ENCODE measurements at places on chromosomes 7 and 10. TPM values are rescaled to one million over a fixed set of nuclear protein-coding genes. Genes with fewer than 3 reads are reported as not detected.
A peak's percentile ranks its signal among the peaks of the same experiment; 100 is the strongest.

The SFTPA1 gene
- not detected for total RNA-seq

- no peak overlapping the region for H3K27ac ChIP-seq
- H3K4me3 ChIP-seq: peak overlapping the region; percentile 65
- no peaks in the 10 kb centered on the region for H3K27me3 ChIP-seq
- H3K36me3 ChIP-seq: no peaks in the 10 kb centered on the region
Measured at GRCh38 chr7:11193888-11194287, 220.2 kb downstream of the PHF14 start.

The SPAM1 gene
- not detected for total RNA-seq

The TASOR2 gene
- 123 TPM for total RNA-seq

- peaks cover 22% of the 10 kb centered on the region for H3K4me1 ChIP-seq
- H3K27ac ChIP-seq: no peak overlapping the region
- no peaks in the 10 kb centered on the region for H3K36me3 ChIP-seq
- no peak overlapping the region for H3K4me3 ChIP-seq
Measured at GRCh38 chr10:17784688-17785087, 24.5 kb upstream of the MRC1 start.

GRCh38 chr7:45889367-45890067, 1.2 kb downstream of the IGFBP1 start:
- DNase-seq: no peak
- no peak overlapping the region for H3K4me3 ChIP-seq
- no peak overlapping the region for H3K27ac ChIP-seq
- H3K36me3 ChIP-seq: no peaks in the 10 kb centered on the region

The GTF2IRD1 gene
- 14.4 TPM for total RNA-seq

DNA sequence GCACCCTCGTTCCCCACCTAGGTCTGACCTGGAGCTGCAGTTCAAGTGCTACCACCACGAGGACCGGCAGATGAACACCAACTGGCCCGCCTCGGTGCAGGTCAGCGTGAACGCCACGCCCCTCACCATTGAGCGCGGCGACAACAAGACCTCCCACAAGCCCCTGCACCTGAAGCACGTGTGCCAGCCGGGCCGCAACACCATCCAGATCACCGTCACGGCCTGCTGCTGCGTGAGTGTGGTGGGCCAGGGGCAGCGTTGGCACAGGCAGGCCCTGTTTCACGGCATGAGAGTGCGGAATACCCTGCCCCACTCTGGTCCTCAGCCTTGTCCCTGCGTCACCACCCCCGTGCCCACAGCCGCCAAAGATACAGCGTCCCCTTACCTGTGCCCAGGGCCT, 46.6 kb upstream of the PPIF start:
- H3K36me3 ChIP-seq: peaks cover 63% of the 10 kb centered on the region
- H3K27me3 ChIP-seq: no peaks in the 10 kb centered on the region
- H3K4me1 ChIP-seq: peaks cover 17% of the 10 kb centered on the region
- no peak overlapping the region for H3K4me3 ChIP-seq
- no peak for DNase-seq
- H3K27ac ChIP-seq: no peak overlapping the region

DNA sequence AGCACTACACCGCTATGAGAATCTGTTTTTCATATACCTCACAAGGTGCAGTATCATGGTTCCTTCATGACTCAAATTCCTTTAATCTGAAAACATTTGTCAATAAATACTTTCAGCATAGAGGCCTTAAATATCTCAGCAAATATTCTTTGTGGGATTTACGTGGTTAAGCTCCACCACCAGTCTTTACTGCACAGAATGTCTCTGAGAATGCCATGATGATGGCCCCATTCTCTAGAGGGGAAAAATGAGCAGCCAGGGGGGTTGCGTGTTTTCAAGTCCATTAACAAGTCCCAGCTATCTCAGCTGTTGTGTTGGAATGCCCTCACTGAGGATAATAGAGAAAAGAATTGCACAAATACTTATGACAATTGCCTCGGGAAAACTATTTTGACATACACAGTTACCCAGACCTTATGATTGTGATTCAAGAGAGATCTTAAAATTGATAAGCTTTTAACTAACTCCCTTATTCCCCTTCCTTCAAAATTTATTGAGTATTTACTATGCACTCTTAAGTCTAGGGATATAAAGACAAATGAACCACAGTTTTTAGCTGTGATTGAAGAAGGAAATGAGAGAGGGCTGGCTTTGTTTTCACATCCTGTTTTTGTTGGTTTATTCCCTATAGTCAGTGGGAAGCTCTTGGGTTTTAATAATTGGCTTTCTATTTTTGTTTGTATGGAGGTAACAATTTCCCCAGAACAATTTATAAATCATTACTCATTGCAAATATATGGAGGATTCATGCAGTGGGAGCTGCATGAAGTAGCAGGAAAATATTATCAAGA, 176.5 kb upstream of the VWC2 start:
- H3K4me1 ChIP-seq: no peaks in the 10 kb centered on the region
- no peak overlapping the region for H3K4me3 ChIP-seq
- H3K27ac ChIP-seq: no peak overlapping the region
- no peaks in the 10 kb centered on the region for H3K36me3 ChIP-seq

DNA sequence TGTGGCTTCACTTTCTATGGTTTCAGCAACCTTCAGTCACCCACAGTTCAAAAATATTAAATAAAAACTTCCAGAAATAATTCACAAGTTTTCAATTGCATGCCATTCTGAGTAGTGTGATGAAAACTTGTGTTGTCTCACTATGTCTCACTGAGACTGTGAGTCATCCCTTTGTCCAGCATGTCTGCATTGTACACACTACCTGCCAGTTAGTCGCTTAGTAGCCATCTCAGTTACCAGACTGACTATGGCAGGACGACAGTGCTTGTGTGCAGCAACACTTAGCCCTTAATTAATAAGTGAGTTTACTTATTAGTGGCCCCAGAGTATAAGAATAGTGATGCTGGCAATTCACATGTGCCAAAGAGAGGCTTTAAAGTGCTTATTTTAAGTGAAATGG, 22.5 kb downstream of the CCDC186 start:
- H3K27me3 ChIP-seq: no peaks in the 10 kb centered on the region
- DNase-seq: no peak
- no peak overlapping the region for H3K27ac ChIP-seq
- no peaks in the 10 kb centered on the region for H3K4me1 ChIP-seq
- H3K4me3 ChIP-seq: no peak overlapping the region
- H3K36me3 ChIP-seq: peaks cover 19% of the 10 kb centered on the region

- peak overlapping the region; percentile 79 for H3K27ac ChIP-seq
- no peaks in the 10 kb centered on the region for H3K27me3 ChIP-seq
- peaks cover 14% of the 10 kb centered on the region for H3K4me1 ChIP-seq
- DNase-seq: no peak
- H3K4me3 ChIP-seq: peak overlapping the region; percentile 93
Measured at GRCh38 chr7:87218796-87219544, 562 bp downstream of the TMEM243 start.

The MYOZ1 gene
- 5.9 TPM for total RNA-seq

The NKX1-2 gene
- total RNA-seq: not detected

- peak; percentile 86 for DNase-seq
- no peaks in the 10 kb centered on the region for H3K36me3 ChIP-seq
- H3K27me3 ChIP-seq: no peaks in the 10 kb centered on the region
- H3K27ac ChIP-seq: peak overlapping the region; percentile 97
- H3K4me3 ChIP-seq: peak overlapping the region; percentile 70
Measured at GRCh38 chr10:98269435-98269912, 1.5 kb upstream of the LOXL4 start.

The PRLHR gene
- total RNA-seq: not detected

- peaks cover 59% of the 10 kb centered on the region for H3K36me3 ChIP-seq
- no peak overlapping the region for H3K27ac ChIP-seq
- DNase-seq: no peak
- no peaks in the 10 kb centered on the region for H3K27me3 ChIP-seq
Measured at GRCh38 chr7:149220534-149220933, 18.9 kb upstream of the ZNF212 start.

The TRIM73 gene
- 2.2 TPM for total RNA-seq

The TRIM24 gene
- total RNA-seq: 9.1 TPM

DNA sequence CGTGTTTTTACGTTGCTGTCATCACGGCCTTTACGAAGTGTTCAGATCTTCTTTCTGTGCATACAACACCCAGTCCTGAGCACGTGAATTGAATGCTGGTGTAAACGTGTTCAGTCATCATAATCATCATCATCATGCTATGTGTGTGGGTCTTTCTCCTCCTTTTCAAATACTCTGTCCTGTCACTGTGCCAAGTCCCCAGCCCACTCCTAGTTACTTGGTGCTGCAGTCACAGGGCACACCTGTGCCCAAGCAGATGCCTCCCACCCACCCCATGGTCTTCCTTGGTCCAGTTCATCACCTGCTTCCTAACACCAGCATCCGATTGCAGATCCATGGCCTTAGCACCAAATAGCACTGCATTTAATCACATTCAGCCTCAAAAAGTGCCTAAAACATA, 78.6 kb upstream of the MGMT start:
- DNase-seq: no peak
- no peak overlapping the region for H3K27ac ChIP-seq
- H3K36me3 ChIP-seq: no peaks in the 10 kb centered on the region
- H3K4me1 ChIP-seq: no peaks in the 10 kb centered on the region
- H3K4me3 ChIP-seq: no peak overlapping the region

The UCN3 gene
- total RNA-seq: not detected

GRCh38 chr7:65832281-65832680, 40.6 kb upstream of the VKORC1L1 start:
- no peak overlapping the region for H3K27ac ChIP-seq
- no peaks in the 10 kb centered on the region for H3K4me1 ChIP-seq
- no peaks in the 10 kb centered on the region for H3K27me3 ChIP-seq
- no peak overlapping the region for H3K4me3 ChIP-seq
- no peak for DNase-seq
- no peaks in the 10 kb centered on the region for H3K36me3 ChIP-seq

DNA sequence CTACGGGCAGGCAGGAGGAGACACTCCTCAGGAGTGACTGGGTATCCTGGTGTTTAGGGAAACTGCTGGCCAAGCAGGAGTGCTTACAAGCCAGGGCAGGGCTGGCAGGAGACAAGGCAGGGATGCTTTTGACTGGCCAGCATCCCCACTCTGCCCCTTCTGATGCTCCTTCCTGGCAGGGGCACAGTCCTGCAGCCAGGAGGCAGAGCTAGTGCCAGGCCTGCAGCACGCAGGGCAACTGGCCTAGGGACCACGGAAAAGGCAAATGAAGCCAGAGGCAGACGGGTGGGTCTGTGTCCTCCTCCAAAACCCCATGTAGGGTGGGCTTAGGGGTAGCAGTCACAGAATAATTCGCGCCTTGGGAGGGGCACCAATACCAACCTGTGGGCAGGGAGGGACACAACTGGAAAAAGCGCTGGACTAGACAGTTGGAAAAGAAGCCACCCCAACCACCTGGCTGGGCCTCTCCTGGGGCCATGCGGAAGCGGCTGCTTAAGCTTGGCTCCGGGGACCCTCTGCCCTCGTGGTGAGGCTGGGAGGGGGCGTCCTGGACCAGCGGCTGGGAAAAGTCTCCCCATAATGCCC, 4.8 kb downstream of the IMPDH1 start:
- peaks cover 10% of the 10 kb centered on the region for H3K36me3 ChIP-seq
- peak overlapping the region; percentile 46 for H3K27ac ChIP-seq
- peak overlapping the region; percentile 90 for H3K4me3 ChIP-seq
- DNase-seq: no peak
- no peaks in the 10 kb centered on the region for H3K27me3 ChIP-seq
